Suppressor macrophage (primary cell): ENCODE measurements at places on chromosomes 13 and 19.

- no peak for DNase-seq
Observed at GRCh38 chr13:92670096-92670495, 556.5 kb upstream of the GPC6 start.

DNA sequence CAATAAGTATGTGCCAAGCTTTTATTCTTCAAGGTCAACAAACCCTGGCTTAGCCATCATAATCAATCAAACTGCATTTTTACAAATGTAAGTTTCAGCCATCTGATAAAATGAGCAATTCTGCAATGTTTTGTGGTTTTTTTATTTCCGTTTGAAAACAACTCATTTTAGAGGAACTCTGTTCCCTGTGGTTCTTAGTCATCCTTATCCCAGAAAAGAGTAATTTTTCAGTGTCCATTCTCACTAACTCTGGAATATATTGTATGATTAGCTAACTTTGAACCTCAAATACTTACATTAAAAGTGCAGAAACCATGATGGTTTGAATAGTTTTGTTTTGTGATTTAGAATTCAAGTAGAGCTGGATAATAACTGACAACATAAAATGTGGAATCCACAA, 87.6 kb downstream of the IRS2 start:
- DNase-seq, result peak; percentile 78

GRCh38 chr19:49937750-49938381, 8.6 kb upstream of the NUP62 start:
- peak; percentile 80 for DNase-seq

- peak; percentile 12 for DNase-seq
Observed at GRCh38 chr13:95212983-95213850, 88.0 kb downstream of the ABCC4 start.

DNA sequence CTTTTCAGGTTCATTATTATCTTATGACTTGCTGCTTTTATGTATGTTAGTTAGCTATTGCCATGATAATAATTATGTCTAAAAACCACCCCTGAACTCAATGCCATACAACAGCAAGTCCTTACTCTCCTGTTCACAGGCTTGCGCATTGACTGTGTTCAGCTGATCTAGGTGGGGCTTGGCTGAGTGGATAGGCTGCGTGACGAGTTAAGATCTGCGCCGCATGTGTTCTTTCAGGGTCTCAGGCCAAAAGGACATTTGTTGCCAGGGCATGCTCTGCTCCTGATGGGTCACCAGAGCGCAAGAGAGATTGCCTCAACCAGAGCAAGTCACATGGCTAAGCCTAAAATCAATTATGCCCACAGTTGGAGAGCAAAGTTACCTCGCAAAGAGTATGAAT, 859 bp downstream of the ZNF568 start:
- DNase-seq, result no peak

- no peak for DNase-seq
Observed at GRCh38 chr19:58227964-58228584, 640 bp upstream of the ZNF544 start.

GRCh38 chr13:25847145-25847544, 204.7 kb downstream of the SHISA2 start:
- no peak for DNase-seq

GRCh38 chr13:24386816-24387708, 77.7 kb downstream of the C1QTNF9 start:
- no peak for DNase-seq

DNA sequence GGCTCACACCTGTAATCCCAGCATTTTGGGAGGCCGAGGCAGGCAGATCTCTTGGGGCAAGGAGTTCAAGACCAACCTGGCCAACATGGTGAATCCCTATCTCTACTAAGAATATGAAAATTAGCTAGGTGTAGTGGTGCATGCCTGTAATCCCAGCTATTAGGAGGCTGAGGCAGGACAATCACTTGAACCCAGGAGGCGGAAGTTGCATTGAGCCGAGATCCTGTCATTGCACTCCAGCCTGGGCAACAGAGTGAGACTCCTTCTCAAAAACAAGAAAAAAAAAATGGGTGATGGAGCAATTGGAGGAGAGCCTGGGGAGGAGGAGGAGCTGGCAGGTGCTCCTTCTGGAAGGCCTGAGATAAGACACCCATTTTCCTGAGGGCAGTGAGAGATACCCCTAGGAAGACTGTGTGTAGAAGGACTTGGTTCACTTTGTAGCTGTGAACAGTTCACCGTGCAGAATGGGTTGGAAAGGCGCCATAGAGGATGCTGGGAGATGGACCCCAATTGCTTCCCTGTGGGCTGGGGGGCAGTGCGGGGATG, 8.7 kb upstream of the CARM1 start:
- no peak for DNase-seq

- peak; percentile 75 for DNase-seq
Observed at GRCh38 chr19:17762505-17763229, 11.4 kb downstream of the FCHO1 start.

DNA sequence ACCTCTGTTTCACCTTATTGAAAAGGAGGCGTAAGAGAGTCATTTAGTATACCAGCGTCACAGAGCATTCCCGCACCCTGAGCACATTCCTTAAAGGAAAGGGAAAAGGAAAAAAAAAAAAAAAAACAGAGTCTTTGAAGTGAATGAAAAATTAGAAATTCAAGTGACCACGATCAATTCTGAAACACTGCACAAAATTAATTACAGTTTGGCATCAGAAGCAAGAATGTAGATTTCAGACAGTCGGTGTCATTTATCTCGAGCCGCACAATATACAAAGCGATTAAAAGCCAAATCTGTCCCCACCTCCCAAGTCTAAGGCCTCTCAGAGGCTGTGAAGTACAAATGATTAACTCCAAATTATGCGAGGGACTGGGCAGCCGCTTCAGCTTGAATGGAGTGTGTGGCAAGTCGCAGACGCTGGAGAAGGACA, 173.7 kb upstream of the ZNF507 start:
- no peak for DNase-seq

GRCh38 chr19:46746281-46747057, at the start of gene STRN4:
STRN4 (minus strand) TSS chr19:46746450; CDS start chr19:46746430, 20 bp downstream.
- peak; percentile 58 for DNase-seq

DNA sequence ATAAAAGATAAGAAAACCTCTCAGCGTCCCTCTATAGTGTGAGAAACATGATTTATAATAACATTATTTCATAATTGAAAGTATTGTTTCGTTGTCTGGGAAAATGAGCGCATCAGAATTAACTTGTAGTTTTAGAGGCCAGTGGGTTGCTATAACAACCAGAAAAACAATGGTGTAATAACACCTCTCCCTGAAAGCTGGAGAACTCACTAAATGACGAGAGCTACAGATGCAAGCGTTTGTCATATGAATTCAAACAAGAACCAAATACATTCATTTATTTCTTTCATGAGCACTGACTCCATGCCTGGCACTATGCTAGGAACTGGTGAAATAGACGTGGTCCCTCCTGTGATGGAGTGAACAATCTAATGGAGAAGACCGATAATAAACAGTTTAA, 16.3 kb downstream of the KBTBD7 start:
- peak; percentile 59 for DNase-seq

- no peak for DNase-seq
Observed at GRCh38 chr19:56141417-56141993, 418 bp downstream of the ZNF444 start.

DNA sequence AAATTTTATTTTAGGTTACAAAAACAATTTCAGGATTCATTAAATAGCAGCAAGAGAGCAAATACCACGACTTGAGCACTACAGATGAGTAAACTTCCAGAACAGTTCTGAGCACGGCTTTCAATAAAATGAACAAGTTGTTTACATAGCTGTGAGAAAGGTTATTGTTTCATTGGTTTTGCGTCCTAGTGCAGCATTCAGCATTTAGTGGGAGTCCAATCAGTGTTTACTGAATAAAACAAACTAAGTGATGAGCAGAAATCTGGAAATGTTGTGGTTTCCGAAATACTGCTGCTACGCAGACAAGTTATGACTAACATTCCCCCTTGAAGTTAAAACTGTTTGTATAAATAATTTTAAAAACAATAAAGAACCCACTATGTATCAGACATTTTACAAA, 251.5 kb upstream of the STARD13 start:
- DNase-seq, result no peak
